ENCODE measurements at places on chromosomes 1 and 21.

- DNase-seq = peak; percentile 9
These were observed 2.4 kb upstream of the TMEM125 start for GRCh38 chr1:43267291-43267805.

- DNase-seq = no peak
These were observed 96.7 kb downstream of the ZP4 start for GRCh38 chr1:237794071-237794470.

GRCh38 chr1:244449936-244450508 is 1.7 kb downstream of the ADSS2 start:
- no peak for DNase-seq

DNA sequence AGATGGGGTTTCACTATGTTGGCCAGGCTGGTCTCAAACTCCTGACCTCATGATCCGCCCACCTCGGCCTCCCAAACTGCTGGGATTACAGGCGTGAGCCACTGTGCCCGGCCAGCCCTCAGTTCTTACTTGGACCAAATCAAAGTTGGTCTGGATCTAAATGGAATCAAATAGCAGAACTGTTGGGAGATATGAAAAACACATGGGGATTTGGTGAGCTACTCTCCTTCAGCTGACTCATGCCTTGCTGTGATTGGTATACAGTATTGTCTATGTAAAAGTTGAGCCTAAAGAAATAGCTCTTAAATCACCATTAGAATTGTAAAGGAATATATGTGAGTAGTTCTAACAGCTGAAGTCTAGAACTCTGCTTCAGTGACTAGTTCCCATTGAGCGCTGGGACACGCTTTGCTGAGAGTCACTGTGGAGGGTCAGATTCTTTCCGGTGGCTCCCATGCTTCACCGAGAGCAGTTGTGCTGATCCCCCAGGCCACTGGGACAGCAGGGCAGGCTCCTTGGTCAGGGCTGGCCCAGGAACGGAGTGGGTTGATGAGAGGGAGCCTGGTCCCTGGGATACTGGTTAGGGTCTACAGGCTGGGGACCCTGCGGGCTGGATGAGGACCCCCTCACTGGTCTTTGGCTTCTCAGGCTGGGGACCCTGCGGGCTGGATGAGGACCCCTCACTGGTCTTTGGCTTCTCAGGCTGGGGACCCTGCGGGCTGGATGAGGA is 14.0 kb downstream of the PKNOX1 start:
- DNase-seq = no peak

DNA sequence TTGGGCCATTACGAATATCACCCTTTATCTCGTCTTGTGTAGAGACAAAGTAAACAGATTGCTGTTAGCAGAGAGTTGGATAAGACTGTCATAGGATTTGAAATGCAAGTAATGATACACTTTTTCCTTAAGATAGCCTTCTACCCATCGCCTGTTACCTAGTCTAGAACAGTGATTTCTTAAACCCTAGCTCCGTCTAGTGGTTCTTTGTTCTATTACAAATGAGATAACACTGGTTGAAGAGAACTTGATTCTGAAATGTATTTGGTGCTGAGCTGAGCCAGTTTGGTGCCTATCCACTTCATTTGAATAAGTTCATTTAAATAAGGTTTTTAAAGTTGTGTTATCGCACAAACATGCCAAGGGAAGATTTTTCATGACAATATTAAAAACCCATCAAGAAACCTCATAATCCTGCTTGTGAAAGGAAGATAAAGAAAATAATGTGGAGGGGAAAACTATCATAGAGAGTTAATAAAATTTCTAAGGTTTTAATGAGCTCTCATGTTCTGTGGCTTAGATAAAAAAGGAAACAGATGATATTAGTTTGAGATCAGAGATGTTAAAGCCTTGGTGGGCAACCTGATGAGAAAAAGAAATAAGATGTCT is 1.5 kb upstream of the KCNH1 start:
- peak; percentile 58 for DNase-seq

DNA sequence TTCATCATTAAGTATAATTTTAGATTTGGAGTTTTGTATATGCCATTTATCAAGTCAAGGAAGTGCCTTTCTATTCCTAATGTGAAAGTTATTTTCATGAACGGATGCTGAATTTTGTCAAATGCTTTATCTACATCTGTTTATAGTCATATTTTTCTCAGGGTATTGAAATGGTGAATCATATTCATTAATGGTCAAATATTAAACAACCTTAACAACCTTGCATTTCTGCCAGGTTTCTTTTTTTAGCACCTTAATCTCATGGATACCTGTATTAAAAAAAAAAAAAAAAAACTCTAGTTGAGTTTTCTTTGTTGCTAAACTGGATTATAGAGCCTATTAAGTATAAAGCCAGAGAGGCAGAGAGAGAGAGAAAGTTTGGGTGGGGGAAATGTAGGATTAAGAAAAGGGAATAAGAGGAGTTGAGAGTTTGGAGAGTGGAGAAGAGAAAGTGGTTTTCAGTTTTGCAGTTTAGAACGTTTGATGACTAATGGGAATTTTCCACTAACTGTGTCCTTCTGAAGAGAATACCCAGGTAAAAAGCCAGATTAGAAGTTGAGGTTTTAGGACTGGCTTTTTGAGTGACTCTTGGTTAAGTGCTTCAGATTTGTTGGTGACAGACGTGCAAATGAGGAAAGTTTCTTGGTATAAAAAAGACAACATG is 305.0 kb downstream of the HLX start:
- DNase-seq = no peak

- no peak for DNase-seq
These were observed 513.0 kb downstream of the PTPRU start for GRCh38 chr1:29749024-29749945.

DNA sequence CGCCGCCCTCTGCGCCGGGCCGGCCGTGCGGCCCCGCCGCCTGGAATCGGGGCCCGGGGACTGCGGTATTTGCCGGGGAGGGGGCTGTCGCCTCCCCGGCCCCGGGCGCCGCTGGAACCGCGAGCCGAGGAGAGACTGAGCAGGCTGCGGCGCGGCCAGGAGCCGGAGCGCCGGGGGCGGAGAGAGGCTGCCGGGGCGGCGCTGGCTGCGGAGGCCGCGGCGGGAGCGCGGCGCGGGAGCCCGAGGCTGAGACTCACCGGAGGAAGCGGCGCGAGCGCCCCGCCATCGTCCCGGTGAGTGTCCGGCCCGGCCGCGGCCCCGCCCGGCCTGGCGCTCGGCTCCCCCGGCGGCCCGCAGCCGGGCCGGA is 746 bp downstream of the DYRK1A start:
- DNase-seq = no peak

GRCh38 chr1:42423681-42424080 is 32.1 kb downstream of the ZMYND12 start:
- no peak for DNase-seq

- DNase-seq = no peak
These were observed 33.5 kb downstream of the GPA33 start for GRCh38 chr1:167056529-167057231.

- no peak for DNase-seq
These were observed 36.8 kb downstream of the B3GALT5 start for GRCh38 chr21:39649526-39649925.

DNA sequence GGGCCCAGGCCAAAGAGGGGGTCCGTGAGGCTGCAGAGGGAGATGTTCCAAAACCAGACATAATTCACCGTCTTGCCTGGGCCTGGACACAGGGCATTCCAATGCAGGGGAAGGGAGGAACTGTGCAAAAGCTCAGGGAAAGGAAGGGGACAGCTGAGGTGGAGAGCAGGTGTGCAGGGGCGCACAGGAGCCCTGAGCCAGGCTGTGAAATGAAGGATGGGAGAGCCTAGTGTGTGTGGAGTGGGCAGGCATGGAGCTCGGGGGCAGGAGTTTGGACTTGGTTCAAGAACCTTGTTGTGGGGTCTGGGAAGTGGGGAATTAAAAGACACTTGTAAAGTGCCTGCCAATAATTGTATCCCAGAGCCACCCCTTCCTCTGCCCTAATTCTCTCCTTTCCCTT is 2.3 kb downstream of the TNNI1 start:
- no peak for DNase-seq

DNA sequence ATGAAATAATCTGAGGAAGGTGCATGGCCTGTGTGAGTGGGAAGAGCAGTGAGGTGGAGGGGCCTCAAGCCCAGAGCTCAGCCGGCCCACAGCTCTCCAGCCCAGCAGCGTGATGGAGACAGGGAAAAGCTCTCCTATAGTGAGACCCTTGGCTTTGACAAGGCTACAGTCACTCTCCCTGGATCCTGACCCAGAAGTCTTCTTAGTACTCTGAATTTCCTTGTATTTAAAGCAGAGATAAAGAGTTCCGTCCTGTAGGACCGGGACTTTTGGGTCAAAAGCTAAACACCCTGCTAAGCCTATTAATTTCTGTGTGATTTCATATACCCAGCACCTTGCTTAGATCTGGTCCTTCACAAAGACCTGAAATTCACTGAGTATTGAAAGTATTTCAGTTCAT is 48.2 kb upstream of the F3 start:
- no peak for DNase-seq

DNA sequence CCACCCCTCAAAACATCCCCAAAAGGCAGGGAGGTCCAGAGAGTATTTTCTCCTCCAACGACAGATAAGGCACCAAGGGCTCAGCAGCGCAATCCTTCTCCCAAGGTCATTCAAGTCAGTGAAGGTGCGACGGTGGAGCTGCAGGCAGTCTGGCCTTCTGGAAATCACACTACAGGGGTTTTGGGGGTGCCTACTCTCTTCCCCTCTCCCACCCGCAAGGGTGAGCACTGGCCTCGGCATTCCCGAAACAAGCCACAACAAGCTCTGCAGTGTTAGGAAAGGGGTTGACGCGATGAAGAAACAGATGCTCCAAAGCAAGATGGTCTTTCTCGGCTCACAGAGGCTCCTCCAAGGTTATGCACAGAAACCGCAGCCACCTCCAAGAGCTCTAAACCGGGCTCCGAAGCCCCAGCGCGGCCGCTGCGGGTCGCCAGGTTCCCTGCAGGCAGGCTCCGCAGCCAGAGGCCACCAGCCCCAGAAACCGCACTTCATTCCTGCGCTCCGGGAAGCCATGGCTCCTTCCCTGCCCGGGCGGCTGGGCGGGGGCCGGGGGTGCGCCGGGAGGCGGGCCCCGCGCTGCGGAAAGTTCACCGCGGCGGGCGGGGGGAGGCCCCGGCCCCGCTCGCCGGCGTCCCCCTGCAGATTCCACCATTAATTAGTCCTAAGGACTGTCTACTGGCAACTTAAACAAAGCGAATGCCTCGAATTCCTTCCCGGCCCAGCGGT is 1.1 kb downstream of the LUZP1 start:
- no peak for DNase-seq

DNA sequence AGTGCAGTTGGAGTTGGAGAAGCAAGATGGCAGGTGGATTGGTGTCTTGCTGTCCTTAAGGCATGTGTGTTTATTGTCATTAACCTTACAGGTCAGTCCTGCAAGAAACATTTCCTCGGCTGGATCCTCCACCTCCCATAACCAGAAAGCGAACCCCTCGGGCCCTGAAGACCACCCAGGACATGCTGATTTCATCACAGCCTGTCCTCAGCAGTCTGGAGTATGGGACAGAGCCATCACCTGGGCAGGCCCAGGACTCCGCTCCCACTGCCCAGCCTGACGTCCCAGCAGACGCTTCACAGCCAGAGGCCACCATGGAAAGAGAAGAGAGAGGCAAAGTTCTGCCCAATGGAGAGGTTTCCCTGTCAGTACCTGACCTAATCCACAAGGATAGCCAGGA is 1.6 kb downstream of the C1orf226 start:
- DNase-seq = no peak

Measured in HT1080 (cell line).